ENCODE measurements at places on chromosomes 12 and 14.

GRCh38 chr14:58779376-58779775 lies 141.6 kb downstream of the DACT1 start:
- H3K4me1 ChIP-seq, result no peaks in the 10 kb centered on the region
- no peaks in the 10 kb centered on the region for H3K36me3 ChIP-seq
- no peak for DNase-seq
- no peak overlapping the region for H3K4me3 ChIP-seq
- no peaks in the 10 kb centered on the region for H3K27me3 ChIP-seq

DNA sequence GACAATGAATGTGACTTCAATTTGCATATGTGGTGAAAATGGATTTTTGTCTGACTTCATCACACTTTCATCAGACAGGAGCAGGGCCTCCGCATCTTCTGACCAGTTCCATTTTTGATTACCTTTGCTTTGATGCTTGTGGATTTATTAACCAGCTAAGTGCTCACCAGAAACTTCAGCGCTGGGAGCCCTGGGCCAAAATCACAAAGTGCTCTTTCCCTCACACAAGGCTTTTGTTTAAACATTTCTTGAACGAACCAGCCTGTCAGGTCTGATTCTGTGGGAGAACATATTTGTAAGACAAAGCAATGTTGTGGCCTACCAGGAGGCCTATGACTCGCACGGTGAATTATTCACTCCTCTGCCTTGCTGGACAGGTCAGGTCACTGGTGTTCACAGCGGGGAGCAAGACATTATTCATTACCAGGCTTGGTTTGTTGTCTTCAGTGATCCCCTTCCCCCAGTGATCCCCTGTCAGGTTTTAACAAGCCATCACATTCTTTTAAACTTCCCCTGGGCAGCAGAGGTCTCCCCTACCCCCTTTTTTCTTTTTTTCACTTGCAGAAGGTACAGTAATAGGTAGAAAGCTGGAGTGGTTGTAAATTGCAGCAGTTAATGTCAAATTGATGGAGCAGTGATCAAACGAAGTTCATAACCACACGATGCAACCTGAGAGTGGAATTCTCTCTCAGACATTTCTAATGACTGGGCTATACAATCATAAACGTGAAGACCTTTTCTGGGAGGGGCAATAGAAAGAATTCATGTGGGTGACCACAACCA lies 167.5 kb upstream of the PRICKLE1 start:
- no peak for DNase-seq
- no peaks in the 10 kb centered on the region for H3K27me3 ChIP-seq
- H3K36me3 ChIP-seq, result no peaks in the 10 kb centered on the region
- no peak overlapping the region for H3K27ac ChIP-seq
- H3K4me1 ChIP-seq, result no peaks in the 10 kb centered on the region

DNA sequence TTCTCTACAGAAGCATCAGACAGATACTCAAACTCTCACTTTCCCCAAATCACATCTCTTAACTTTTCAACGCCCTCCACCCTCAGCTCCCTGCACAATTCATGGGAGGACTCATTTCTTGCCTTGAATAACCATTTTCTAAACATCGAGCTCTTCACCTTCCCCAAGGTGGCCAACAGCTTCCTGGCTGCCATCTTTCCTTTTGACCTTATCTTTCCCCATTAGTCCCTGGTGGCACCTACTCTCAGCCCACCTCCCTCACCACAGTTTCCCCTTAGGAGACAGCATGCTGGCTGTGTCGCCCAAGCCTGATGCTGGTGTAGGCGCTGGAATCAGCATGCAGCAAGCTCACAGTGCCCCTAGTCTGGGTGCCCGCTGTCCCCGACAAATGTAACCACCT lies 8.4 kb upstream of the OAS1 start:
- no peak overlapping the region for H3K4me3 ChIP-seq
- H3K4me1 ChIP-seq, result no peaks in the 10 kb centered on the region
- H3K27me3 ChIP-seq, result no peaks in the 10 kb centered on the region
- no peaks in the 10 kb centered on the region for H3K36me3 ChIP-seq
- no peak overlapping the region for H3K27ac ChIP-seq

DNA sequence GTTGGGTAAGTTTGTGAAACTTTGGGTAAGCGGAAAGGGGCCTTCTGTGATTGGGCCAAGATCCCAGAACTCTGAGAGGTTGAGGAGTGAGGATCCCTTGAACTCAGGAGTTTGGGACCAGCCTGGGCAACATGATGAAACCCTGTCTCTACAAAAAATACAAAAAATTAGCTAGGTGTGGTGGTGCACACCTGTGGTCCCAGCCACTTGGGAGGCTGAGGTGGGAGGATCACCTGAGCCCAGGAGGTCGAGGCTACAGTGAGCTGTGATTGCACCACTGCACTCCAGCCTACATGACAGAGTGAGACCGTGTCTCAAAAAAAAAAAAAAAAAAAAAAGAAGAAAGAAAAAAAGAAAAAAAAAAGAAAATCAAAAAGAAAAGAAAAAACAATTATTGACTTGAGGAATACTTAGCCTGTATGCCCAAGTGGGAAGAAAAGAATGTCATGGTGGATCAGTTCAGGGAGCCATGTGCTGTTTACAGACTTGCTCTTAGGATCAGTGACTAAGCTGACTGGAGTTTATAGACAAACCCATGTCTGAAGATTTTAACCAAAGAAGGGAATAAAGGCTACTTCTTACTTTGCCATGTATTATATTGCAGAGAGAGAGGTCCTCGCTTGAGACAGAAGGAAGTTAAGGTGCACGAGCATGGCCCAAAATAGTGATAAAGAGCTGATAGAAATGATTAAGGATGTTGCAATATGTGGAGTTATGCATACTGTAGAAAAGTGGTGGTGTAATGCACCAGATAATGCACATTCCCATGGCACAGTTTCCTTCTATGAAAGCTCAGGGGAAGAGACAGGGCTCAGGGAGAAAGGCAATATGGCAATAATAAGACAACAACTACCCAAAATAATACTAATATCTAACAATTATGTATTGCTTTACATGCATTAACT lies 881 bp downstream of the HSD17B6 start:
- DNase-seq, result no peak
- H3K4me3 ChIP-seq, result no peak overlapping the region
- no peaks in the 10 kb centered on the region for H3K36me3 ChIP-seq
- no peaks in the 10 kb centered on the region for H3K4me1 ChIP-seq
- no peaks in the 10 kb centered on the region for H3K27me3 ChIP-seq

GRCh38 chr12:92336641-92337040 lies 191.0 kb upstream of the BTG1 start:
- H3K36me3 ChIP-seq, result no peaks in the 10 kb centered on the region
- no peak overlapping the region for H3K27ac ChIP-seq
- H3K27me3 ChIP-seq, result no peaks in the 10 kb centered on the region

GRCh38 chr12:39010406-39010805 lies 105.0 kb upstream of the CPNE8 start:
- H3K4me3 ChIP-seq, result no peak overlapping the region
- H3K4me1 ChIP-seq, result no peaks in the 10 kb centered on the region
- no peak overlapping the region for H3K27ac ChIP-seq
- H3K27me3 ChIP-seq, result no peaks in the 10 kb centered on the region

DNA sequence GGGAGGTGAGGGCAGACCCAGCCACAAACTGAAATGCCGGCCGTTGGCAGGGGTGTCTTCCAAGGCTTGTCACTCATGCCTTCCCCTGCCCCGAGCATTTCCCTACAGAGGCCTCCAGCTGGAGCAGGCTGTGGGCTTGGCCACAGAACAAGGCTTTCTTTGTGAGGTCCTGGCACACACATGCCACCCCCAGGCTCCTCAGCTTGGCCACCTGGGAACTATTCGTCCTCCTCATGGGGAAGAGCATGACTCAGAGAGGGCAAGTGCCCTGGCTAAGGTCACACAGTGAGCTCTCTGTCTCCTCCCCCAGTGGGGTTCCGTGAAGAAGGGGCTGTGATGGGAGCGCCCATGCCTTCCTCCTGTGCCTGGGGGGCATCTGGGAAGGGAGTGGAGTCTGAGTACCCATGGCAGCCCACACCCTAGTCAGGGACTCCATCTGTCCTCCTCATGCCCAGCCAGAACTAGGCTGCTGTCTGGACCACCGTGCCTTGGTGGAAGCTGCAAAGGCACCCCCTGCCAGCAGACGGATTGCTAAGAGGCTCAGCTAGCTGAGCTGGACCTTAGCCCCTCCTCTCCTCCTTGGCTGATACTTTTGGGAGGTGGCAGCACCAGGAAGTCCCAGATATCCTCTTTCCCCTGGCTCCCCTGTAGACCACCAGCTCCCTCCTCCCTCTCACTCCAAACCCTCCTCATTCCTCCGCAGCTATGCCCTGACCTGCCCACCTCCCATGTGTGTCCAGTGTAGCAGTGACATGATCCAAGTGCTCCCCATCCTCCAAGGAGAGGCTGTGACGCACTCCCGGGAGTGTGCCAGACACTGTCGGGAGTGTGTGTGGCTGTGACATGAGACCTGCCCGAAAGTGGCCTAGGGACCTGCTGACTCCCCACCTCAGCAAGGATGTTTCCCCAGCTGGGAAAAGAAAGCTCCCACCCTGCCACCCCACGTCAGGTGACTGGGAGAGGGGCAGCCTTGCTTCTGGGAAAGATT lies 21.4 kb downstream of the ABCB9 start:
- no peak overlapping the region for H3K4me3 ChIP-seq
- H3K36me3 ChIP-seq, result no peaks in the 10 kb centered on the region
- H3K27ac ChIP-seq, result no peak overlapping the region
- H3K27me3 ChIP-seq, result no peaks in the 10 kb centered on the region
- peaks cover 62% of the 10 kb centered on the region for H3K4me1 ChIP-seq

DNA sequence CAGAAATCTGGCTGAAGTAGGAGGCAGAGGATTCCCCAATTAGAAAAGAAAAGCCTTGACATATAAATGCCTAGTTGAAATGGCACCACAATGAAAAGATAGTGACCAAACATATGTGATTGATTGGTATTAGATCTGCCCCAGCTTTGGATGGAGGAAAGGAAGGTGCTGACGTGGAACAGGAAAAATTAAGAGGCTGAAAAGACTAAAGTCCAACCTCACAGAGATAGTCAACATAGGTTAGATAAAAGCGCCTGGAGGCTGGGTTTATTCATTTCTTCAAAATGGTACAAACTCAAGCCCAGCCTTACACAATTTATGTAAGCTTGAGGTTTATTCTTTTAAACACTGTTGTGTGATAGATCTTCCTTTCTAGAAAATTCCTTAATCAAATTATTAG lies 129.6 kb downstream of the RPS29 start:
- H3K4me3 ChIP-seq, result no peak overlapping the region
- no peak for DNase-seq
- H3K27me3 ChIP-seq, result no peaks in the 10 kb centered on the region
- no peak overlapping the region for H3K27ac ChIP-seq
- no peaks in the 10 kb centered on the region for H3K4me1 ChIP-seq
- no peaks in the 10 kb centered on the region for H3K36me3 ChIP-seq

DNA sequence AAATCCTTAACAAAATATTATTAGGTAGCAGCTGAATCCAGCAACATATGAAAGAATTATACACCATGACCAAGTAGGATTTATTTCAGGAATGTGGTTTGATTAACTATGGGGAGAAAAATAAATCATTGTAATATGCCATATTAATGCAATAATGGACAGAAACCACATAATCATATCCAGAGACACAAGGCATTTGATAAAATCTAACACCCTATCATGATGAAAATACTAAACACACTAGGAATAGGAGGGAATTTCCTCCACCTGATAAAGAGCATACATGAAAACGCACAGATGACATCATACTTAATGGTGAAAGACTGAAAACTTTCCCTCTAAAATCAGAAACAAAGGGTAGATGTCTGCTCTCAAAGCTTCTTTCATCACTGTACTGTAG lies 238.9 kb downstream of the PHLDA1 start:
- H3K4me3 ChIP-seq, result no peak overlapping the region
- no peaks in the 10 kb centered on the region for H3K36me3 ChIP-seq
- no peaks in the 10 kb centered on the region for H3K4me1 ChIP-seq
- H3K27ac ChIP-seq, result no peak overlapping the region
- no peak for DNase-seq

- no peaks in the 10 kb centered on the region for H3K27me3 ChIP-seq
- DNase-seq, result no peak
- no peaks in the 10 kb centered on the region for H3K36me3 ChIP-seq
- H3K4me1 ChIP-seq, result peaks cover 5% of the 10 kb centered on the region
- H3K27ac ChIP-seq, result no peak overlapping the region
Measured at GRCh38 chr12:116376354-116377193, 99.1 kb upstream of the MED13L start.

GRCh38 chr14:81187832-81188522 lies 32.8 kb downstream of the GTF2A1 start:
- no peaks in the 10 kb centered on the region for H3K27me3 ChIP-seq
- peaks cover 40% of the 10 kb centered on the region for H3K36me3 ChIP-seq
- no peaks in the 10 kb centered on the region for H3K4me1 ChIP-seq
- H3K4me3 ChIP-seq, result no peak overlapping the region

DNA sequence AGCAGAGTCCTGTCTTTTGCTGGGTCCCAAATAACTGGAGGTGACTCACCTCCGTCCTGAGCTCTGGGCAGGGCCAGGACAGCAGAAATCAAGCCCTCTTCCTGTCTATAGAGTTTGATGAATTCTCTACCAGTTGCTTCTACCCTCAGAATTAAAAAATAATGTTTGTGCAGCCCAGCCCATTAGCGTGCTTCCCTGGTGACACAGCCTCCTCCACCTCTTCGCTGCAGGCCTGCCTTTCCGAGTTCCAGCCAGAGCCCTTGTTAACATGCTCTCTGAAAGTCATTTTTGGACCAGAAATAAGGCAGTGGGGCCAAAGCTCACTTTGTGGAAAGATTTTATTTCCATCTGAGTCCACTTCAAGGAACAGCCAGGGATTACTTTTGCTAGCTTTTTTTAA lies 94.0 kb downstream of the TBX5 start:
- no peaks in the 10 kb centered on the region for H3K4me1 ChIP-seq
- peak overlapping the region; percentile 10 for H3K27ac ChIP-seq
- no peaks in the 10 kb centered on the region for H3K36me3 ChIP-seq
- H3K27me3 ChIP-seq, result no peaks in the 10 kb centered on the region
- H3K4me3 ChIP-seq, result no peak overlapping the region
- DNase-seq, result peak; percentile 62

- no peaks in the 10 kb centered on the region for H3K27me3 ChIP-seq
- H3K4me3 ChIP-seq, result no peak overlapping the region
- H3K36me3 ChIP-seq, result no peaks in the 10 kb centered on the region
- DNase-seq, result no peak
- H3K27ac ChIP-seq, result no peak overlapping the region
Measured at GRCh38 chr12:74490390-74491064, 47.1 kb upstream of the ATXN7L3B start.

DNA sequence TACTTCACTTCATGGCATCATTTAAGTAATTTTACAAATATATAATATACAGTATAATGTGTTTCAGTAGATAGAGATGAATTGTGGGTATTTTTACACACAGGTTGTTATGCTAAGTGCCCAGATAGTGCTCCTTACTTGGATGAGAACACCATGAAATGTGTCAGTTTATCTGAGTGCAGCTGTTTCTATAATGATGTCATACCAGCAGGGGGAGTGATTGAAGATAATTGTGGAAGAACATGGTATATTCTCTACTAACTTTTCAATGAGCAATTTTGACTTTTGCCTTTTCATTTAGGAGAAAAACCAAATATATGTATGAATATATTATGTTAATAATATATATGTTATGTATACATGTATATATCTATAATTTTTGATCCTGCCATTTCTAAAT lies 221.6 kb downstream of the LRRK2 start:
- H3K27me3 ChIP-seq, result no peaks in the 10 kb centered on the region
- no peaks in the 10 kb centered on the region for H3K4me1 ChIP-seq
- no peak overlapping the region for H3K4me3 ChIP-seq
- DNase-seq, result no peak
- no peak overlapping the region for H3K27ac ChIP-seq

Data from right atrium auricular region (tissue), 2 donors.